ENCODE measurements at places on chromosomes 12 and 14. TPM values are rescaled to one million over a fixed set of nuclear protein-coding genes. Genes with fewer than 3 reads are reported as not detected.

DNA sequence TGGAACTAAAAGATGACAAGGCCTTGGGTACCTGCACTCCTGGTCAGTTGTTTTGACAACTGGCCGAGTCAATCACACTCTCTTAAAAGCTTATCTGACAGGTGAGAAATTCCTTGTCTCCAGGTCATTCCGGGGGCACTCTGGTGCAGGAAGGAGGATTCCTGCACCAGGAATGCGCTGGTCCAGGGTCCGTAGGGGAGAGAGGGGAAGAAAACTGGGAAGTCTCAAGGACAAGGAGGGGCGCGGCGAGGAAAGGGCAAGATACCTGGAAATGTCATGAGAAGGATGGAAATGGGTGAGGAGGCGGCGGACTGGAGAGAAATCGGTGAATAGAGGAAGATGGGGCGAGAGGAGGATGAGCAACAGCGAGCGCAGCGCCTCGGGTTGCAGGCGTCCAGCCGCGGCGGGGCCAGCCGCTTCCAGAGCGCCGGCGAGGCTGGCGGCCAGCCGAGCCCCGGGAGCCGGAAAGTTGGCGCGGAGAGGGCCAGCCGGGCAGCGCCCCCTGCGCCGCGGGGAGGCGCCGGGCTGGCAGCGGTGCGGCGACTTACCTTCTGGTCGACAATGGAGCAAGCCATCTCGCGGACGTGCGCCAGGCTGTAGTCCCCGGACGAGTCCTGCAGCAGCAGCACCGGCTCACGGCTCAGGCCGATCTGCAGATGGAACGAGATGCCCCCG lies 809 bp downstream of the PRKD1 start:
- H3K4me3 ChIP-seq: peak overlapping the region; percentile 97
- peak; percentile 24 for DNase-seq
- H3K27ac ChIP-seq: peak overlapping the region; percentile 85
- H3K4me1 ChIP-seq: peaks cover 48% of the 10 kb centered on the region
- no peaks in the 10 kb centered on the region for H3K27me3 ChIP-seq

GRCh38 chr12:44876544-44877410 lies 662 bp upstream of the NELL2 start:
- DNase-seq: peak; percentile 91
- peak overlapping the region; percentile 95 for H3K4me3 ChIP-seq
- H3K36me3 ChIP-seq: peaks cover 47% of the 10 kb centered on the region
- H3K27me3 ChIP-seq: no peaks in the 10 kb centered on the region

DNA sequence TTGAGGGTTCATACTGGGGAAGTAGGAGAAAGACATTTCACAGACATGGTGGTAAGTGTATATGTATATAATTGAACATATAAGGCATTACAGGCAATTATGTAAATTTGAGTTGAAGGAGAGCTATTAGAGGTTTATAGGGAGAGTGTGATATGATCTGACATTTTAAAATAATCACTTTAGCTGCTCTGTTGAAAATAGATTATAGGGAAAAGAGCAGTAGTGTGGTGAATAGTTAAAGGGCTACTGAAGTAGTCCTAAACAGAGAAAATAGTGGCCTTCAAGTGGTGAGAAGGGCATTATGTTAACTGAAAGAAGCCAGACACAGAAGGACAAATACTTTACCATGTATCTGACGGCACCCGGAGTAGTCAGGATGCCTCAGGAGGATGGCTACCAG lies 234.2 kb downstream of the SLC41A2 start:
- H3K27me3 ChIP-seq: no peaks in the 10 kb centered on the region
- no peak overlapping the region for H3K27ac ChIP-seq
- no peak overlapping the region for H3K4me3 ChIP-seq

DNA sequence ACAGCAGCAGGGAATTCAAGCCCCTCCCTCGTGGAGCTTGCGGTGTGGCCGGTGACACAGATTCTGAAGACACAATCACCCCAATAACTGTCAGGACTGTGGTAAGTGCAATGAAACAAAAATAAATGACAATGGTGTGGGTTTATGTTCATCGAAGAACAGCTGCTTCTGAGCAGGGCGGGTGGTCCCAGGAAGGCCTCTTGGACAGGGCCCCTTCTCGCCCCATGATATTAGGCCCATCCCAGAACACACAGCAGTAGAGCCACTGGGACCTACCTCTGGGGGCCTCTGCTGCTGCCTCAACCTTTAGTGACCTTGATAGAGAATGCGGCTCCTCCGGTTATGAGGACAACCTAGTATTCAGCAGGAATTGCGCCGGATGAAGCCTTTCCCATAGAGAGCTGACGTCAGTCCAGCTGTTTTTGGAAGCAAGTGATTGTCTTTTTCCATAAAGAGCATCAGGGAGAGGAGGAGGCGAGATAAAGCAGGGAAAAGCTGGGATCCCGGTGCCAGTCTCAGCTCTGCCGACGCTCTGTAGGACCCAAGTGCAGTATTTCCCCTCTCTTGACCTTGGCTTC lies 84.1 kb upstream of the BCL11B start:
- H3K4me1 ChIP-seq: no peaks in the 10 kb centered on the region
- H3K27ac ChIP-seq: no peak overlapping the region
- no peak for DNase-seq
- H3K36me3 ChIP-seq: no peaks in the 10 kb centered on the region

GRCh38 chr14:58771016-58771415 lies 133.3 kb downstream of the DACT1 start:
- no peak for DNase-seq
- no peaks in the 10 kb centered on the region for H3K4me1 ChIP-seq

DNA sequence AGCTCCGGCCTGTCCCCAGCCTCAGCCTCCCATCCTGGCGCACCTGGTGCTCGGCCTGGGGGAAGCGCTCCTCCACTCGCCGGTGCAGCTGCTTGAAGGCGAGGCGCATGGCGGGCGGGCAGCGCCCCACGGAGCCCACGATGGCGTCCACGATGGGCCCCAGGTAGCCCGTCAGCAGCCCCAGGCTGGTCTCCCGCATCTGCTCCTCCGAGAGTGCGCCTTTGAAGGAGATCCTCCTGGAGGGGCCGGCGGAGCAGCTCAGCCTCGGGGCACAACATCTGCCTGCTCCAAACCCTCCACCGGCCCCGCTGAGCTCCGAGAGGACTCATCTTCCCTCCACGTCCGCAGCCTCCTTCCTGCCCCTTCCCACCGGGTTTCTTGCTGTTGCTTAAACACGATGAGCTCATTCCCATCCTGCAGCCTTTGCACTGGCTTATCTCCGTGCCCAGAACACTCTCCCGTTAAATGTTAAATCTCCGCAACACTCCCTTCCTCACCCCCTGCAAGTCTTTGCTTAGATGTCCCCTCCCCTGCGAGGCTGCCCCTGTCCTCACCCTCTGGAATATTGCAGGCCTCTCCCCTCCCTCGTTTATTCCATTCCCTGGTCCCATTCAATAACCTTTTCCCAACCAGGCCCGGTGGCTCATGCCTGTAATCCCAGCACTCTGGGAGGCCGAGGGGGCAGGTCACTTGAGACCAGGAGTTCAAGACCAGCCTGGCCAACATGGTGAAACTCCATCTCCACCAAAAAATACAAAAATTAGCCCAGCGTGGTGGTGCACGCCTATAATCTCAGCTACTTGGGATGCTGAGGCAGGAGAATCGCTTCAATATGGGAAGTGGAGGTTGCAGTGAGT lies 23.3 kb downstream of the RASAL1 start:
- H3K4me3 ChIP-seq: no peak overlapping the region
- H3K27ac ChIP-seq: no peak overlapping the region
- H3K4me1 ChIP-seq: no peaks in the 10 kb centered on the region
- H3K36me3 ChIP-seq: no peaks in the 10 kb centered on the region
- DNase-seq: no peak

- no peak overlapping the region for H3K27ac ChIP-seq
- no peak for DNase-seq
Observed at GRCh38 chr12:48069241-48069640, 36.6 kb downstream of the SENP1 start.

Gene HOXC4
- 9.6 TPM for total RNA-seq

Gene NTN4
- total RNA-seq: 11.7 TPM

Gene DYNLL1
- 546 TPM for total RNA-seq

DNA sequence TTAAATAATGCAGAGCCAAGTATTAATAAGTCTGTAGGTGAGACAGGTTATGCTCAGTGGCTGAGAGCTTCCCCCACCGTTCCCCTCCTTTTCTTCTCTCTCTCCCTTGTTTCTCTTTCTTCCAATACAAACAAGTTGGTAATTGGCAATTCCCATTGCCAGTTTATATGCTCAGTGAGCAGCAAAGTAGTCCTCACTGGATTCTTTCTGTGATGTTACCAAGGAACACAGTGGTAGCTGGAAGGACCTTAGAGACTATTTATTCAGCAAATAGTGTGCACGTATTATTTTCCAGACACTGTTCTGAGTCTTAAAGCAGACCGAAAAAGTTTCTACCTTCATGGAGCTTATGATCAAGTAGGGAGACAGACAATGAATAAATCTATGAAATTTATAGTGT lies 344.4 kb downstream of the FUT8 start:
- H3K27ac ChIP-seq: no peak overlapping the region
- DNase-seq: no peak
- no peaks in the 10 kb centered on the region for H3K27me3 ChIP-seq
- H3K4me3 ChIP-seq: no peak overlapping the region
- no peaks in the 10 kb centered on the region for H3K4me1 ChIP-seq

DNA sequence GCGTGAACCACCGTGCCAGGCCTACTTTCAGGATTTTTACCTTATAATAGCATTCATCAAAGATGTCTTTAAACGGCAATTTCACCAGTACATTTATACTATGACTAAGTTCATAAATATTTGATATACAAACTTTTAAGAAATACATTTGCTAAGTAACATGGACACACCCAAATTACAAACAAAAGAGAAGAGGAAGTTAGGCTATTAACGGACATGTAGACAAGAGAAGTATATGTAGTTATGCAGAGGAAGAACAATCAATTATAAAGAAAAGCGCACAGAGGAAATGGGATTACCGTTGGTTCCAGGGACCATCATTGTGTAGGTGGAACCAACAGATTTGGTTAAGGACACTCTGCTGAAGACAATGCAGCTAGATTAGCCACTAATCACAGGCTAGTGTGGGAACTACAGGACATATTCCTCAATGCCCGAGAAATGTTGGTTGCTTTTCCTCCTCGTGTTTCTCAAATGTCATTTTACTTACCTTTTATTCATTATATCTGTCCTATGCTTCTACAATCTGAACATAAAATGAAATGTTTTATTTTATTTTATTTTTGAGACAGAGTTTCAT lies 24.0 kb upstream of the PKP2 start:
- H3K36me3 ChIP-seq: no peaks in the 10 kb centered on the region
- peak; percentile 61 for DNase-seq
- no peak overlapping the region for H3K4me3 ChIP-seq
- H3K4me1 ChIP-seq: no peaks in the 10 kb centered on the region

DNA sequence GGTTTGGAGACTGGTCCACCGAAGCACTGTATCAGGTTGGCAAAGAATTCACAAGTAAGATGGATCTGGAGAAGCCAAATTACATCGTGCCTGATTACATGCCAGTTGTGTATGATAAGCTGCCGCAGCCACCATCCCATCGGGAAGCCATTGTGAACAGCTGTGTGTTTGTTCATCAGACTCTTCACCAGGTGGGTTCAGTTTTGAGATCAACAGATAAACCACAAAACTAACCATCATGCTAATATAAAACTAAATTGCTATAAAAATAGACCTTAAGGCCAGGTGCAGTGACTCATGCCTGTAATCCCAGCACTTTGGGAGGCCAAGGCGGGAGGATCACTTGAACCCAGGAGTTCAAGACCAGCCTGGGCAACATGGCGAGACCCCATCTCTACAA lies 58.9 kb downstream of the HSP90AA1 start:
- H3K27me3 ChIP-seq: no peaks in the 10 kb centered on the region
- no peak overlapping the region for H3K27ac ChIP-seq
- H3K36me3 ChIP-seq: peaks cover 93% of the 10 kb centered on the region
- H3K4me1 ChIP-seq: no peaks in the 10 kb centered on the region

Gene TMPRSS12
- not detected for total RNA-seq

Gene RECQL
- 39.3 TPM for total RNA-seq

Gene KLRF2
- not detected for total RNA-seq

Gene GNS
- 50.1 TPM for total RNA-seq

- H3K4me1 ChIP-seq: no peaks in the 10 kb centered on the region
- H3K27me3 ChIP-seq: no peaks in the 10 kb centered on the region
- H3K36me3 ChIP-seq: no peaks in the 10 kb centered on the region
- no peak overlapping the region for H3K4me3 ChIP-seq
- DNase-seq: no peak
- H3K27ac ChIP-seq: no peak overlapping the region
Observed at GRCh38 chr12:98770230-98770629, 125.1 kb downstream of the APAF1 start.

Gene GALNT16
- total RNA-seq: 0.32 TPM

Gene KRT6C
- total RNA-seq: not detected

Gene FOXG1
- 0.09 TPM for total RNA-seq

Gene CCDC175
- total RNA-seq: not detected

DNA sequence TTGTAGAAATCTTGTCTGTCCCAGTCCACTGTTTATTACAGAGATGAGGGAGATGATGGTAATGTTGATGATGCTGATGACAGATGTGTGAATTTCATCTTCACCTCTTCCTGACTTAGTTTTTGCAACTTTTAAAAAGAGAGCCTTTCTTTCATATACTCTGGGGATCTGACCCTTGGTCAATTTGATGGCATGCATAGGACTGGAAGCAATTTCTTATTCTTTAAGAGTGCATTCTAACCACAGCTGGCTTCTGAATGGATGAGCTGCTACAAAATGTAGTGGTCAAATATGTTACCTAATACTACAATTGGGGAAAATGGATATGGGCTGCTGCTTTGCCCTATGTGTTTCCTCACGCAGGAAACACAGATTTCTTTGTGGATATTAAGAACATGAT lies 80.8 kb downstream of the MYRFL start:
- H3K27ac ChIP-seq: no peak overlapping the region
- no peak overlapping the region for H3K4me3 ChIP-seq
- H3K36me3 ChIP-seq: no peaks in the 10 kb centered on the region
- H3K27me3 ChIP-seq: peaks cover 34% of the 10 kb centered on the region

DNA sequence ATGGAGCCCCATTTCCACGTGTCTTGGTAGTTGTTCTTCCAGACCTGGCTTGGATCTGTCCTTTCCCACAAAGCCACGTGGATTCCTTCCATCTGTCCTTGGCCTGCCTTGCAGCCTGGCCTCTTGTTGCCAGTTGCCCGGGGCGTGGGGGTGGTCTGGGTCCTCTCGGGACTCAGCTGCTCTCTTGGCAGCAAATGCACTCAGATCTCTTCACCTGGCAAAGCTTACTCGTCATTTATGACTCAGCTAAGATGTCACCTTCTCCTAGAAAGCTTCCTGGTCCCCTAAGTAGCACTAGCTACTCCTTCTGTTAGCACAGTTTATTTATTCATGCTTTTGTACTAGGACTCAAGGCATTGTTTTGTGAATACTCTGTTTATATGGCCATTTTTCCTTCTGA lies 13.6 kb downstream of the PLEKHG3 start:
- DNase-seq: no peak
- H3K27ac ChIP-seq: no peak overlapping the region
- peaks cover 38% of the 10 kb centered on the region for H3K4me1 ChIP-seq
- no peak overlapping the region for H3K4me3 ChIP-seq

- H3K4me3 ChIP-seq: no peak overlapping the region
- peak; percentile 48 for DNase-seq
- H3K27me3 ChIP-seq: no peaks in the 10 kb centered on the region
- no peak overlapping the region for H3K27ac ChIP-seq
Observed at GRCh38 chr12:27305673-27306456, 26.8 kb upstream of the BMAL2 start.

Gene SDR9C7
- total RNA-seq: not detected

- no peaks in the 10 kb centered on the region for H3K27me3 ChIP-seq
- DNase-seq: no peak
- H3K36me3 ChIP-seq: peaks cover 19% of the 10 kb centered on the region
Observed at GRCh38 chr12:122133192-122133950, 40.6 kb downstream of the IL31 start.

Measured in A673 (cell line).